NCI-H524 treated with DMSO at 0.1 percent for 48 hours (cell line): ENCODE measurements at places on chromosomes 6 and 20.

DNA sequence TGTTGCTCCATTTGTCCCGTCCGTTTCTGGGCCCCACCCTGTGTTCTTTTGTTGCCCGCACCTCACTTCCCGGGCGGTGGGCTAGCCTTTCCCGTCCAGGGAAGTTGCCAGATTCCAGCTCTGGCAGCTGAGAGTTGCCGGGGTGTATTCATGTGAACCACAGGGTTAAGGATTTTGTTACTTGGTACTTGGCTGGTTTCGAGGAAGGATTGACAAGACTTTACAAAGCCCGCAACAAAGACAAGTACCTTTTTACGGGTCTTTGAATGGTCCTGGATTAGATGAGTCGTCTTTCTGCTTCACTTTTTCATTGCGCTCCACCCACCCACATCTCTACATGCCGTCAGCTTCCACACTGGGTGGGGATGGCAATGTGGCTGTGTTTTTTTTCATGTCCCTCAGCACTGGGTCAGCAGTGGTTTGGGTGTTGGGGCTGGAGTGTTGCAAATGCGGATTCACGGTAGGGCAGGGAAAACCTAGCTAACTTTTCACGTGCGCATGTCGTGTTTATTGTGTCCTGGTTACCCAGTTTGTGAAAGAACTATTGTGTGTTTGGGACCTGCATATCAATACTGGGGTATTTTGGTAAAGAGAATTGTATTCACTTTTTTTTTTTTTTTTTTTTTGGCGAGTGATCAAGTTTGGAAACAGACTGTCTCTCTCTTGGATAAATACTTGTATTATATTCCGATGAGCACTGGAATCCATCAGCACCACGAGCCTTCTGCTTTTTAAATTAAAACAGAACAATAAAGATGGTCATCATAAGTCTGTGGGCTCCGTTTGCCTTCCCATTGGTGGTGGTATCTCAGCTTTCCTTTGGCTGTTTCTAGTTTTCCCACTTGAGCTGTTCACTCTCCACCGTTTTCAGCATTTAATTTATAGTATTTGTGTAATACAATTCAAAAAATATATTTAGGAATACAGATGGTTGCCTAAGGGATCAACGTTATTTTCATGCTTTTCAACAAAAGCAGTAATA, 1.2 kb downstream of the DUSP22 start:
- no peak for DNase-seq

- DNase-seq, result no peak
These were observed 21.4 kb upstream of the TFAP2D start for GRCh38 chr6:50691814-50692495.

DNA sequence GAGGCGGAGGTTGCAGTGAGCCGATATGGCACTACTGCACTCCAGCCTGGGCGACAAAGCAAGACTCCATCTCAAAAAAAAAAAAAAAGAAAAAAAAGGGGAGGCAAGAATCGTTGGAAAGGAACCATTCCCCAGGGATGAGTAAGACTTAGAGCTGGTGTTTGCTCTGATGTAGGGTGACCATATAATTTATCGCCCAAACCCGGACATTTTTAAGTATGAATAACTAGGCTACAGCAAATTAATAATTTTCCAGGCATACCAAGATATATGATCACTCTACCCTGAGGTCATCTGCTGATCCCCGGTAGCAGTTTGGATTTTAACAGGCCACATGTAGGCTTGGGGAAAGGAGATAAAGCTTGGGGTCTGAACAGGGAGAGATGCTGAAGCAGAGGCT, 260.9 kb downstream of the BTBD9 start:
- DNase-seq, result no peak

DNA sequence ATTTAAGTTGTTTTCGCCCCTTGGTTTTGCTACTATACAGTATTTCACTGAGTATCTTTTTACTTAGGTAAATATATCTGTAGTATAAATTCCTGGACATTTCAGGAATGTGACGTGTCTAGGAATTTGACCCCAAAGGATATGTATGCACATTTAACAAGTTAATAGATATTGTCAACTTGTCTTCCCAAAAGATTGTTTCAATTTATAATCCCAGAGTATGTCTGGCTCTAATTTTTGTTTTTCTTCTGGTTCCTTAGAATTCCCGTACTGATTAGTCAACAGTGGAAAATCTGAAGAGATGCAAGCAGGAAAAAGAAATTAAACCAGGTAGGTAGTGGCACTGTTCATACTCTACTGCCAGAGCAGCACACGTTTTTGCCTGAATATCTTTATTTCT, 7.2 kb downstream of the PKIG start:
- DNase-seq, result no peak

GRCh38 chr6:38178584-38178886, 359.0 kb downstream of the ZFAND3 start:
- DNase-seq, result no peak

- DNase-seq, result no peak
These were observed 27.9 kb downstream of the PPARD start for GRCh38 chr6:35370124-35370741.

DNA sequence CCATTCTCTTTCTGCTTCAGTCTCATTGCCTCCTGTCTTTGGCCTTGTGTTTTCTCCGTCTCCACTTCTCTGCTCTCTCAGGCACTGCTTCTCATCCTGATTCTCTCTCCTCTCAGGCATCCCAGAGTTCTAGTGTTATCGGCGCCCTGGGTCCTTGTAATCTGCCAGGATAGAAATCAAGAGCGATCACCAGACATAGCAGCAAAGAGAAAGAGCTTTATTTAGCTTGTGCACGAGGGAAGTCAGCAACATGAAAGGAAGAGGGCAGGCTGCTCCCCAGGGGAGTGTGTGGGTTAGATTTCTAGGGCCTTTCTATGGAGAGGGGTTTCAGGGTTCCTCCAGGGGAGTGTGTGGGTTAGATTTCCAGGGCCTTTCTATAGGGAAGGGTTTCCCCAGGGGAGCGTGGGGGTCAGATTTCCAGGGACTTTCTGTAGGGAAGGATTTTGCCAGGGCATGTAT, 32.5 kb downstream of the SUN5 start:
- DNase-seq, result no peak

- no peak for DNase-seq
These were observed 1.0 kb upstream of the STMND1 start for GRCh38 chr6:17100806-17101205.

GRCh38 chr6:5837323-5837722, 169.4 kb downstream of the NRN1 start:
- no peak for DNase-seq

GRCh38 chr6:34816635-34817301, 24.9 kb downstream of the BLTP3A start:
- DNase-seq, result no peak

DNA sequence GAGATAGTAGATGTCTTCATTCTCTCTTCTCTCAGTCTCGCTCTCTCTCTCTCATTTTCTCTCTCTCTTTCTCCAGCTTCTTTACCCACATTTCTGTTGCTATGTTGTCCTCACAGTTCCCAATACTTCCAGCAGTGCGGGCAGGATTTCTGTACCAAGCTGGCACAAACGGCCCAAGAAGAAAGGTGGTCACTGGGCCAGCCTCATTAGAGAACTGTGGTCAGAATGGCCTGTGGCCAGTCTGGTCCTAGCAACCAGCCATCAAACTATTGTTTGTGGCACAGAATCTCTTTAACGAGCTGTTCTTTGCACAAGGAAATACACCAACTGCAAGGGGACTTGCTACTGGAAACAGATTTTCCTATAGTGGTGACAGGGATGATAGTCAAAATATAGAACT, 81.3 kb downstream of the SEL1L2 start:
- DNase-seq, result no peak
